Fibroblast of villous mesenchyme (primary cell): ENCODE measurements at places on chromosomes 6 and 20.

GRCh38 chr6:156687789-156688619 lies 89.2 kb upstream of the ARID1B start:
- peak; percentile 16 for DNase-seq

DNA sequence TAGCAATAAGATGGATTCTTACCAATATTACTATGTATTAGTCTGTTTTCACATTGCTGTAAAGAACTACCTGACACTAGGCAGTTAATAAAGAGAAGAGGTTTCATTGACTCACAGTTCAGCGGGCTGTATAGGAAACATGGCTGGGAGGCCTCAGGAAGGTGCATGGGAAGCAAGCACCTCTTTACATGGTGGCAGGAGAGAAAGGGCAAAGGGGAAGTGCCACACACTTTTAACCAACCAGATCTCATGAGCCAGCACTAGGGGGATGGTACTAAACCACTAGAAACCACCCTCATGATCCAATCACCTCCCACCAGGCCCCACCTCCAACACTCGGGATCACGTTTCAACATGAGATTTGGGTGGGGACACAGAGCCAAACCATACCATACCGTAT lies 40.7 kb upstream of the CCDC167 start:
- DNase-seq, result no peak

GRCh38 chr6:128135325-128135724 lies 234.5 kb upstream of the THEMIS start:
- no peak for DNase-seq

DNA sequence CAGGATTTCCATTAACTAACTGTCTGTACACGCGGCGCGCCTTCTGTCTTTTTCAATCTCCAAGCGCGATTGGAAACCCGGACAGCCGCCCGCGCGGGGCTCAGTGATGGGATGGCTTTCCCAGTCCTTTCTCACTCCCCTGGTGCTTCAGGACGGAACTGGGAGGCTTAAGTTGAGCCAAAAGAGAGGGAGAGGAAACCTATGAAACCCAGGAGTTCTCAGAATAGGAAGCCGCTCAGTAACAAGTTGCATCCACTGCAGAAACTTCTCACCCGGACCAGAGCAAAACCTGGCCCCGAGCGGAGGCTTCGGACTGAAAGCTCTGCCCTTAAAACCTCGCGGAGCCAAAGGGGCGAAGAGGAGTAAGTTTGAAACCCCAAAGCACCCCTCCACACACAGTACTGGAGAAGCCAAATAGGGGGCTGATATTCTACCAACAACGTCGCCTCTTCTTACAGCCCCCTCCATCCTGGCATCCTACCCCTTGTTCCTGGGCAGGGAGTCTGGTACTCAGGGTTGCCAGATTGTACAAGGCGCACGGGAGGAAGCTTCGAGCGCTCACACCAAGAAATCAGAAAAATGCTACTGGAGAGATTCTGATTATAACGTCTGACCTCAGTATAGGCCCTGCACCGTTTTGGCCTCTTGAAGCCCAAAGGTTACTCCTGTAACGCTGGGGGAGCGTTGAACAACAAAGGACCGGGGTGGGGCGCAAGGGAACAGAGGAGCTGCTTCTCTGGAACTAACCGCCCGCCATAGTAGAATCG lies 906 bp upstream of the COL12A1 start:
- peak; percentile 63 for DNase-seq

GRCh38 chr20:16621435-16622141 lies 48.3 kb upstream of the KIF16B start:
- DNase-seq, result no peak

DNA sequence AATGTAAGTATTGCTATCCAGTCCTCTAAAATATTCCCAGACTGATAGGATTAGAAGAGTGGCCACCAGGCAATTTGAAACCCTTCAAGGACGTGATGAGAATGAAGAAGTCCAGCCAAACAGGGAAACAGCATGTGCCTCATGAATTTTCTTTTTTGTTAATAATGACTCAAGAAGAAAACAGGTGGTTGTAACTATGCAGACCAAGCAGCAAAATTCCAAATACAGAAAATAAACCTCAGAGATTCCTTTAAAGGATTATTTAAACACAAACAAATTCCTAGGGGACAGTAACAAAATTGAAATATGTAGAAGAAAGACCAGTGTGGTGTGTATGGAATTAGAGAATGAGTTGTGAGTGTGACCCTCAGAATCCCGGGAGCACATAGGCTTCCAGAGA lies 239.2 kb downstream of the KCNQ5 start:
- DNase-seq, result no peak

GRCh38 chr6:37936906-37937305 lies 117.4 kb downstream of the ZFAND3 start:
- DNase-seq, result no peak

DNA sequence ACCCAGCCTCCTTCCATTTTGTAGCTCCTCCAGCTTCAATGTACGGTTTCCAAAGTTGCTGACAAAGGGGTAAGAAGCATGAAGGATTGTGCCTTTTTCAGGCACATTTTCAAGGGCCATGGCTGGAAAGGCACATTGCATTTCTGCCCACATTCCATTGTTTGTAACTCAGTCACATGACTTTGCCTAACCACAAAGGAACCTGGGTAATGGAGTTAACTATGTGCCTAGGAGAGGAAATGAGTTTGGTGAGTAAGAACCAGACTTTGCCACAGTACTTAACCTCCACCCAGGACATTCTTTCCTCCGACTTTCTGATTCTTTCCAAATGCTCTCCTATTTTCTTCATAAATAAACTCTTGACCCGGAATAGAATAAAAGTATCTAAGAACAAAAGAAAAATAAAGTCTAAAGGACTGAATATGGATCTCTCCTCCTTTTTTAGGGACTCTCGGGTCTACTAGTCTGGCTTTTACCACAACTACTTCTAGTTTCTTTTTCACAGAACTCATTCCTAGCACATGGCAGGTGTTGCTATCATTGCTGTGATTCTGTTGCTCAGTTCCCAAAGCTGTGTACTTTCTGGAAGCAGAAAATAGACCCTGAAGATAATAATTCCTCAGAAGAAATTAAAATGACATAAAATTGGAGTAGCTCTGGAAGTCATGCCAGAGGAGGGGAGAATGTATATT lies 81.5 kb upstream of the ISM1 start:
- DNase-seq, result no peak

- no peak for DNase-seq
Measured at GRCh38 chr20:63099456-63100173, 92.9 kb upstream of the BHLHE23 start.
